ENCODE measurements at places on chromosomes 5 and 9.

DNA sequence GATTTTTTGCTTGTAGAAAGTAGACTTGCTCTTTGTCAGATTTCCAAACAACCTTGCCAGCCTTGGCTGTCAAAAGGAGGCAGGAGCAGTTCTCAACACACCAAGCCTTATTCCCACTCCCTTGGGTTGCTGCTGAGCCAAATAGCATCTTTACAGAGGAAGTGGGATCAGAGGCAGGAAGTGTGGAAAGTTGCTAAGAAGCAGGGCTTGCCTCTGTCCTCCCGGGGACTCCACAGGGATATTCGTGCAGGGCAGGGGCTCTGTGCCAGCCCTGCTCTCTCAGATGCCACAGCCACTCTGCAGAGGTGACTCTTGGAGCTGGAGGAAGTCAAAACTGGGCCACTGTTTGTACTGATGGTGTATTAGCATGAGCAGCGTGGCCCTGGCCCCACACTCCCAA is 24.3 kb downstream of the PTPDC1 start:
- no peak for DNase-seq

- DNase-seq, result no peak
These were observed 2.3 kb downstream of the ACSL6 start for GRCh38 chr5:132008961-132009680.

DNA sequence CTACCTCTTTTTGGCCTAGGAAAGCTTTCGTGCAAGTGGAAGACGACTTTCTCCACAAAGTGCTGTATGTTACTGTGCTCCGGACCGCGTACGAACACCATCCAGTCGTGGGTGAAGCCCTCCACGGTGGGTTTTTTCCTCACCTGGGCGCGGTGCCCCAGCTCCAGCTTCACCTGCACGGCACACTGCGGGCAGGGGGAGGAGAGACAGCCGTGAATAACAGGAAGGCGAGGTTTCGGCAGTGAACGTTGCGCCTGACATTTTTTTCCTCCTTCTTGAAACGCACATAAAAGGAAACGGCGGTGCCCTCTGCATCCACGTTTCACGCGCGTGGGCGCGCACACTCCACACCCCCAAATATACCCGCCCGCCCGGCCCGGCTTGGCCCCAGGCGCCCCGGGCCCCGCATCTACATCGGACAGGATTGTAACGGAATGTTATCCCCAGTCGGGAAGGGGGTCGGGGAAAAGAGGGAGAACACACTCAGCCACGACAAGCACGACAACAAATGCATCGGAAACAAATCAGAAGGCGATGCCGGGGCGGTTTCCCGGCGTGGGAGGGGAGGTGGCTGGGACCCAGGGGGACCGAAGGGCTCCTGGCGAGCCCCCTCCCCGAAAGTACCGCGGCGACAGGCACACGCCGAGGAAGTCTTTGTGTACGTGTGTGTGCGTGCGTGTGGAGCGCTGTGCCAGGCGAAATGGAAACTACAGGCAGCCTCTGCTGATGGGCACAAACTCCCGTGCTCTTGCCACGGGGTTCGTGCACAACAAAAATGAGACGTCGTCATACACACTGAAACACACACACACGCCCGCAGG is 1.4 kb downstream of the MLLT3 start:
- peak; percentile 61 for DNase-seq

DNA sequence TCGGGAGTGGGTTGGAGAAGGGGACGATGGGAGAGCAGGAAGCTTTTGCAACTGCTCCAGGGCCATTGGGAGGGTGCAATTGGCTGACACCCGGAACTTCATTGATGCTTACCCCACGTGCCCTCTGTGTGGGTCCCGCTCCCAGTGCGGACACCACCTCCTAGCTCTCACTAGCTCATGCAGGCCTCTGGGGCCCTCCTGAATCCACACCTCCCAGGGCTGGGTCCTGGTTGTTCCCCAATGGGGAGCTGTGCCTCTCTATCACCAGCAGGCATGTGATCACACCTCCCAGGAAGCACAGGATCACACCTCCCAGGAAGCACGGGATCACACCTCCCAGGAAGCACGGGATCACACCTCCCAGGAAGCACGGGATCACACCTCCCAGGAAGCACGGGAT is 32.1 kb upstream of the FCN2 start:
- DNase-seq, result no peak
